ENCODE measurements at places on chromosomes 4 and X.
A peak's percentile ranks its signal among the peaks of the same experiment; 100 is the strongest.

DNA sequence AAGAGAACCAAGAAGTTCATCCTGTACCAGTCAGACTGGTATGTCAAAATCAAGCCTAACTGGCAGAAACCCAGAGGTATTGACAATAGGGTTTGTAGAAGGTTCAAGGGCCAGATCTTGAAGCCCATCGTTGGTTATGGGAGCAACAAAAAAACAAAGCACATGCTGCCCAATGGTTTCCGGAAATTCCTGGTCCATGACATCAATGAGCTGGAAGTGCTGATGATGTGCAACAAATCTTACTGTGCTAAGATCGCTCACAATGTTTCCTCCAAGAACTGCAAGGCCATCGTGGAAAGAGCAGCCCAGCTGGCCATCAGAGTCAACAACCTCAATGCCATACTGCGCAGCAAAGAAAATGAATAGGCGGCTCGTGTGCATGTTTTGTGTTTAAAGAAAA, 172.7 kb upstream of the MED14 start:
- DNase-seq, result no peak

GRCh38 chr4:108126806-108127205, 41.9 kb downstream of the LEF1 start:
- no peak for DNase-seq

- no peak for DNase-seq
Observed at GRCh38 chrX:116114999-116115398, 55.5 kb upstream of the AGTR2 start.

DNA sequence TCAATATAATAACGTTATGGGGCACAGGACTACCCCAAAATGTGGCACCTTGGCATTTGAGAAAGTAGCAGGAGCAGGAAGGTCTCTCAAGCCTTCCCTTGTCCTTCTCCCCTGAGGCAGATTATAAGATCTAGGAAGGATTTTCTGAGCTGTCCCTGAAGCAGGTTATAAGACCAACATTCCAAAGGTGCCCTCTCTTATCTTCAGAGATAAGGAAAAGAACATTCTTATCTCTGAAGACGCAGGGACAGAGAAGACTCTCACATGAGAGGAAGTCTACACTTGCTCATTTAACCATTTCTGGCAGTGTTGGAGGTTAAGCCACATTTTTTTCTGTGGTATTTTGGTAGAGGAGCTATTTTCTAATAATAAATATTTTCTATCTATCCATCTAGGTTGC, 437.9 kb upstream of the MAOA start:
- no peak for DNase-seq

DNA sequence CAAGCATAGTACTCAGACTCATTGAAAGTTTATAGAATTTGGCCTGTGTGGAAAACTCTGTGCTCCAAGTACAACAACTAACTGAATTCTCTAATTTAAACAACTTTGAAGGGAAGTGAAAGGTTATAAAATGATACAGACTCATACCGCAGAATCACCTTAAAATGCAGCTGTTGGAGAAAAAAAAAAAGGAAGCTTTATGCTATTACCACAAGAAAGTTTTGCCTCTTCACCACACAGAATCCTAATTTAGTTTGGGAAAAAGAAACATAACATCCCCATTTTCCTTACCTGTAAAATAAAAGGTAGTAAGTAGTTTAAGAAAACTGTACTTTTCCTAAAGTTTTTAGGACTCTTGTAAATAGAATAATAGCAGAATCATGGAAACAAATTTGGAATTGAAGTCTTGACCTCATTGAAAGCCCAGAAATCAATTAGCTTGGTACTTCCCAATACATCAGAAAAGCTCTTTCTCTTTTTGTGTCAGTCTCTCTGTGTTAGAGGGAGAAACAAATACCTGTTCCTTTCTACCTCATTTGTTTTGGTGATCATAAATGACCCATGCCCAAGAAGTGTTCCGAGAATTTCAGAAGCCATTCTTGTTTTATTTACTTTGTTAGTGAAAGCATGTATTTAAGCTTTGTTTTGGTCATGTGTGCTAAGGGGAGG, 78.8 kb downstream of the NFKB1 start:
- DNase-seq, result no peak

- DNase-seq, result no peak
Observed at GRCh38 chrX:123487236-123487635, 245.6 kb downstream of the THOC2 start.

GRCh38 chr4:114598191-114599121, at the start of gene UGT8:
Gene UGT8, plus strand, starts transcription at chr4:114598807. Its CDS starts 24,074 bp downstream, at chr4:114622881.
- no peak for DNase-seq

DNA sequence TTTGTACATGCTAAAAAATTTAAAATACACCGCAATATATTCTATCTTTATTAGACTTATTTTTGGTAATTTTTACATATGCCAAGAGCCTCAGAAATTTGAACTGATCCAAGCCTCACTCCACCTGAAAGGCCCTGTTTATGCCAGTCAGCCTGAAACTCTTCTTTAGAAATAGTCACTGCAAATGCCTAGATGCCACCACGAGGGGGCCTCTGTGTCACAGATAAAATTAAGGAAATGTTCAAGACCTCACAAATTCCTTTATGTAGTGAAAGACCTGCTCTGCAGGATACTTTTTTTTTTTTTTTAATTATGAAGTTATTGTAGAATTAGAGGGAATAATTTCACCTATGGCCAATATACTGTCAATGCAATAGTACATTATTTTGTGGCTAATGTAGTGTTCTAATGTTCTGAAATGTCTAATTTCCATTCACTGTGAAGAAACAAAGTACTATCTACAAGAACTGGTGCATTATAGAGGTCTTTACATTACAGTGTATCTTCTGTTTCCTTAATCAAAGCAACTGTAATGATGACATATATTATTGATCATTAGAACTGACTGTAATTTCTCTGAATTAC, 69.8 kb downstream of the DTHD1 start:
- peak; percentile 51 for DNase-seq

DNA sequence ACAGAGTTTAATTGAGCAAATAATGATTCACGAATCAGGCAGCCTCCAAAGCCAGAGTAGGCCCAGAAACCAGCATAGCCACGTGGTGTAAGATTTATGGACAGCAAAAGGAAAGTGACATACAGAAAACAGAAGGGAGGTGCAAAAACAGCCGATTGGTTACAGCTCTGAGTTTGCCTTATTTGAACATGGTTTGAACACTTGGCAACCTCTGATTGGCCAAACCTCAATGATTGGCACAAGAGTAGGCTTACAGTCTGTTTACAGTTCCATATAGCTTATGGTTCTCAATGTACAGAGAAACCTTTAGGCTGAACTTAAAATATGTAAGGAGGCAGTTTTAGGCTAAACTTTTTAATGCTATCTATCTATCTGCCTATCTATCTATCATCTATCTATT, 394.8 kb downstream of the CFAP47 start:
- DNase-seq, result no peak

- no peak for DNase-seq
Observed at GRCh38 chr4:118398226-118399090, 45.7 kb upstream of the PRSS12 start.

DNA sequence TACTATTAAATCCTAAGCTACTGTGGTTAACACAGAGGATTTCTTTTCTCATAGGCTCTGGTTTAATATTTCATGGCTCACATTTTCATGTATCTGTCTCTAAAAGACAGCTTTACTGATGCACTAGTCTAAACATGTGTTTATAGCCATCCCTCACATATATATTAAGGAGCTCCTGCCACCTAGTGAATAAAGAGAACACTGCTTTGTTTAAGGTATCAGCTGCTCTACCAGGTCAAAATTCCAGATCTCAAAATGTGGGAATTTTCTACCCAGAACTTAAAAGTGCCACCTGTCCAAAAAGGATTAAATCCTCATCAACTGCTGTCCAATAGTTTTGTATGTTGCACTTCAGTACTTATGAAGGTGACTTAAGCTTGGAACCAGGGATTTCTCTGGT, 188.5 kb upstream of the TEX13C start:
- no peak for DNase-seq

GRCh38 chrX:32155044-32155638, 1056.2 kb downstream of the DMD start:
- DNase-seq, result no peak

GRCh38 chrX:153637121-153638040, 9.6 kb upstream of the DUSP9 start:
- DNase-seq, result no peak

GRCh38 chr4:132540797-132541196, 608.3 kb upstream of the PCDH10 start:
- DNase-seq, result no peak

GRCh38 chr4:8859550-8860095, 12.0 kb downstream of the HMX1 start:
- no peak for DNase-seq

DNA sequence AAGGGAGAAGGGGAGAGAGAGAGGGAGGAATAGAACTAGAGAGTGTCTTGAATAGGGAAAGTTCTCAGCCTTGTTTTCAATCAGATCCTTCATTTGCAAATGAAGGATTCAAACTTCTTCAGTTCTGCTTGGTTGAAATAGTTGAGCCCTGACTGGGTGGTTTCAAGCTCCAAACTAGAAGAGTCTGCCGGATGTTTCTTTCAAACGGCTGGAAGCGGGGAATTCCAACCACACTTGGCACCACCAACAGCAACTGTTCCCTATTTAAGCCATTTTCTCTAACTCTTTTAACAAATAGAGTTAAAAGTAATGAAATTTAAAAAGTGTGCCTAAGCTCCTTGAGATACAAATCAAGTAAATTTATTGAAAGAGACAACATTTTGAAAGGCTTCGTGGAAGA, 67.5 kb upstream of the DDX60 start:
- no peak for DNase-seq

DNA sequence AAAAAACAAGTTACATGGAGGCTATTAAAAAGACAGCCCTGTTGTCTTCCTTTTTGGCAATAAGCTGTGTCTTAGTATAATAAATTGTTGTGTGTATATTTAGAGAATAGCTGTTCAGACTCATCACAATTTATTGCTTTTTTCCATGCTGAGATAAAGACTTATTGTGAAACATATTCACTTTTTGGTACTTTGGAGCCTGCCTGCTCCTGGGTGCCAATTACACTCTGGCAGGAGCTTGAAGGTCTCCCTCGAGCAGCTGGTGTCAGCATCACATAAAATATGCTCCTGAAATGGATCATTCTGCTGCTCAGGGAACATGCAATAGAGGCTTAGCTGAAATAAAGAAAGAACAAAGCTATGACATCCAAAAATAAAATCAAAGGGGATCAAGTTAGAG, 211.6 kb upstream of the DKK2 start:
- DNase-seq, result no peak

GRCh38 chr4:143397335-143397734, 60.7 kb downstream of the GAB1 start:
- no peak for DNase-seq

DNA sequence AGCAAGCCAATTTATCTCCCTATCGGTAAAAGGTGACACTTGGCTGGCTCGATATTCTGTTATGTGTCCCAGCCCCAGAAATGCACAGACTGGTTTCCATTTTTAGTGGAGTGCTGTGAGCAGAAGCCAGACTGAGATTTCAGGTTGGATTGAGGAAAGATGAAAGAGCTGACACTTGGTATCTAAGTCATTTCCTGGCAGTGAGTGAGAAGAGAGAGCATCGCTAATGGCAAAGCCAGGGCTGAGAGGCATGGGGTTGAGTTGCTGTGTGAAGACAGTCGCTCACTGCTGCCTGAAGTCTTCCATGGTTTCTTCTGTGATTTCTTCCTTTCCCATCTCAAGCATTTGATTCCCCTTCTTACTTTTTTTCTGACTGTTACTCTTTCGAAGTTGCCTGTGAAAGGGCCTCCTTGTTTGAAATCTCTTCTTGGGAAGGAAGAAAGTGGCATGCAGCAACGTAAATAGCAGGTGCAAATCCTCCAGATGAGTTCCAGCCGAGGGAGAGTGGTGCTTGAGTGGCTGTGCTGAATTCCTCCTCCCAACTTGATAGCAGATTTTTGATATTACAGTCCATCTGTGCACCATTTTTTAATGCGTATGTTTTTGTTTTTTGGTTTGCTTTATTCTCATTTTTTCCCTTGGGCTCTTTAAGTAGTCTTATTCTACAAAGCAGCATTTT, 109.2 kb upstream of the LIMCH1 start:
- DNase-seq, result no peak

DNA sequence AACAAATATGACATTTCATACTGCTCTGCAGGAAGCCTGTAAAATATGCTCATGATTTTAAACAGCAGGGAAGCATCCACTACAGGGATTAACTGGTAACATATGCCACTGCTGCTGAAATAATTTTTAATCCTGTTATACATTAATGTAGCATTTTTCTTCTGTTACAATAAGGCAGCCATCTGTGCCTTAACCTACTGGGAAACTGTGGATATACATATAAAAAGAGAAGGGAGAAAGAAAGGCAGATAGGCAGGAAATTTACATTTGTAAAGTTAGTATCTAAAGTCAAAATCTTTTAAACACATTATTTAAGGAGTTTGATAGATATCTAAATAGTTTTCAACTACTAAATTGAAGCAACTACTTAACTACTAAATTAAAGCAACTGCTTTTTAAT, 514.6 kb upstream of the KLHL4 start:
- no peak for DNase-seq

GRCh38 chr4:5927747-5928146, 34.9 kb upstream of the CRMP1 start:
- DNase-seq, result no peak

DNA sequence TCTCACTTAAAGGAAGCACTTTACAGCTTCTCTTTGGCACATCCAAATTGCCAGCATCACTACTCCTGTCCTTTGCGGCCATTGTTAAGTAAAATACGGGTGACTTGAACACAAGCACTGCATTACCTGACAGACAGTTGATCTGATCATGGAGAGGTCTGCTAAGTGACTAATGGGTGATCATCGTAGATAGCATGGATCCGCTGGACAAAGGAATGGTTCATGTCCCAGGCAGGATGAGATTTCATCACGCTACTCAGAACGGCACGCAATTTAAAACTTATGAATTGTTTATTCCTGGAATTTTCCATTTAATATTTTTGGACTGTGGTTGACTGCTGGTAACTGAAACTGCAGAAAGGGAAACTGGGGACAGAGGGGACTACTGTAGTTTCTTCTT, 94.1 kb downstream of the NEUROG2 start:
- no peak for DNase-seq

GRCh38 chr4:84849051-84849640, 117.3 kb downstream of the WDFY3 start:
- DNase-seq, result no peak

DNA sequence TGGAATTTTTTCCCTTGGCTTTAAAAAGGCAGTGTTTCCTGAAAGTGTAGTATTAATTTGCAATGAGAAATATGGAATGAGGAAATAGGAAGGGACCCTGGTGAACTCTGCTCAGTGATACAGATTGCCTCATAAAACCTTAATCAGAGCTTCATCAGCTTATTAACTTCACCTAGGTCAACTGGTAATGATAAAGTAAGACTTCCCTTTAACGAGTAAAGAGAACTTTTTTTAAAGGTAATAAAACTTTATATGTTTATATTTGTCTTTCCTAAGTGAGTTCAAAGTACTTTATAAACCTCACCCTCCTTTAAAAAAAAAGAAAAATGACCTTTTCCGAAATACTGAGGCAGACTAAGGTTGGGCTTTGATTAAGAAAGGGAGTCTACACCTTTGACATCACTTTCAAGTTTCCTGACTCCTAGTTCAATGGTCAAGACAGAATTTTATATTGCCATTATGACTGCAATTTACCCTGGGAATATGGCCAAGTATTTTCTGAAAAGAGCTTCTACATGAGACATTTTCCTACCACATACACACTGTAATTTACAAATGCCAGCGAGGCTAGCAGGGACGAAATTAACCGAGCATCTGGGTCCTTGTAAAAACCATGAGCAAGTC, 706.3 kb upstream of the TENM3 start:
- no peak for DNase-seq

All from stimulated activated CD8-positive, alpha-beta memory T cell treated with anti-CD3 and anti-CD28 coated beads, Interleukin-7, amount 100 ng/mL, for 1 hour (primary cell).